ENCODE measurements at places on chromosomes 6 and 20.

DNA sequence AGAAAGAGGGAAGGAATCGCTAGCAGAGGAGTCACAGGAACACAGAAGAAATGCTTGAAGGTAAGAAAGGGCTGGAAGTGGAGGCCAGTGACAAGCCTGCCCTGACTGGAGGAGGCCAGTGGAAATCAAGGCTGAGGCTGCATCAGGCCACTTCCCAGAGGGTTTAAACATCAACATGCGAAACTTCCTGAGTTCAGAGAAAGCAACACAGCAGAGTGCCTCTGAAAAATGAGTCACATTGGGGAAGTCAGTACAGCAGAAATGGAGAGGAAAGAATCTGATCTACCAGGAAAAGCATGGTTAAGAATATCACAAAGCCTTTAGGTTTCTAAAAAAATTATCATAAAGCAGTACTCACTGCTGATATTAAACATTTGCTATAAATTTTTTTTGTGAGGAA is 23.3 kb downstream of the NAPB start:
- DNase-seq: no peak

DNA sequence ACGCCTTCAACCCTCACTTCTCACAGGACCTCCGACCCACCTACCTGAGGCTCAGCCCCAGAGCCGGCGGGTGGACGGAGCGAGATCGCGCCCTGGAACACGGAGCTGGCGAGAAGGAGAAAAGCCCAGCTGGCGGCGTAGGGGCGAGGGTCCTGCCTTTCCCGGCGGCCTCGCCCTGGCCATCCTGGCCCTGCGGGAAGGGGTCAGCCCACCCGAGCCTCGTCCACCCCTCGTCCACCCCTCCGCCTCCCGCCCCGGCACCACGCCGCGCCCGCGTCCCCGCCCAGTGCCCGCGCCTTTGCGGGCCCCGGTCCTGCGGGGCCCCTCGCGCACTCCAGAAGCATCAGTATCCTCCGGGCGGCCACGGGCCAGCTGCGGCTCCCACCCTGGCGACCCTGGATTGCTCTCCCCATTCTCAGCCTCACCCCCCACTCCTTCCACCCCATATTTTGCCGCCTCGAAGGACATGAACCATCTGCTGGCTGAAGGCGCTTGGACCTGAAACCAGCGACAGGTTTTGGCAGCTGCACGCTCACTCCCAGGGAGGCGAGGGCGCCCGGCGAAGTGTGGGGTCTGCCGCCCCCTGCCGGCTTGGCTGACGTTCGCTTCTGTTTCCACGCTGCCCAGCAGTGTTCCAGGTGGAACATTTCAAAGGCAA is 65.1 kb downstream of the PLG start:
- DNase-seq: no peak

- DNase-seq: no peak
Measured at GRCh38 chr6:23319582-23319981, 750.2 kb downstream of the HDGFL1 start.

DNA sequence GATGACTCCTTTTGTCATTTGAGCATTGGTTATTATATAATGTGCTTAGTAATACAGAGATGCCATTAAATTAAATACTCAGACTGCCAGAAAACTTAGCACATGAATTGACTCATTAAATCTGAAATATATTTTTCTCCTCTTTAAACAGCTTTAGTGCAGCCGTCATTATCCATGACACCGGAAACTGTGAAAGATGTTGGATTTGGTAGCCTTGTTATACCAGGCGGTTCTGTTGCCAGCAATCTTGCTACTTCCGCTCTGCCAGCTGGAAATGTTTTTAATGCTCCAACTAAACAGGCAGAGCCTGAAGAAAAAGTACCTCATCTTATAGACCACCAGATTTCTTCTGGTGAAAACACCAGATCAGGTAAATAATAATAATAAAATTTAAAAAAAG is 97.6 kb downstream of the SCAF8 start:
- DNase-seq: peak; percentile 28

- no peak for DNase-seq
Measured at GRCh38 chr6:29961966-29962365, 19.6 kb downstream of the HLA-A start.

DNA sequence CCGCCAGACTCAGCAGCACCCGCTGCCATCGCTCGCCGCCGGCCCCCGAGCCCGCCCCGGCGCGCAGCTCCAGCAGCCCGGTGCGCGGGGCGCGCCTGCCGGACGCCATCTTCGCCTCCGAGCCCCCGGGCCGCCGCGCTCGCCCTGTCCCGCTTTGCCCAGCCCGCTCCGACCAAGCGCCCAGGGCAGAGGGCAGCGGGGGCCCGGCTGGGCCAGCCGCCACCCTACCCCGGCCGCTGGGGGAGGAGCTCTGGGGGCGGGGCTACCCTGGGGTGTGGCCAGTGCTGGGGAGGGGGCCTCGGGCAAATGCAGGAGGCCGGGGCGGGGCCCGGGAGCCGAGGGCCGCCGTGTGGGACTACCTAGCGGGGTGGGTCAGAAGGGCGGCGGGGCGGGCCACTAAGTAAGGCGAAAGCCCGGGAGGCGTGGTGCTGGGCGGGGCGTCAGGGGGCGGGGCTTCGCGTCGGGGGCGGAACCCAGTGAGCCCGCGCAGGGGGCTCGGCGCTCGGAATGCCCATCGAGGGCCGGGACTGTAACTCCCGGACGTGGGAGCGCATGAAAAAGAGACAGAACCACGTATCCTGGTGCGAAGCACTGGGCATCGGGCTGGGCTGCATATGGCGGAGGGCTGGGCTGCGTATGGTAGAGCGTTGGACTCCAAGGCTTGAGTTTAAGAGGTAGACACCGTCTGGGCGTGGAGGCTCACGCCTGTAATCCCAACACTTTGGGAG is at the start of gene SNTA1:
Gene SNTA1, minus strand, starts transcription at position 252 of the 728 bp plus-strand sequence. Its CDS starts 143 bp downstream, at position 109.
- DNase-seq: peak; percentile 37

- DNase-seq: no peak
Measured at GRCh38 chr20:14716351-14716801, 379.0 kb upstream of the FLRT3 start.

DNA sequence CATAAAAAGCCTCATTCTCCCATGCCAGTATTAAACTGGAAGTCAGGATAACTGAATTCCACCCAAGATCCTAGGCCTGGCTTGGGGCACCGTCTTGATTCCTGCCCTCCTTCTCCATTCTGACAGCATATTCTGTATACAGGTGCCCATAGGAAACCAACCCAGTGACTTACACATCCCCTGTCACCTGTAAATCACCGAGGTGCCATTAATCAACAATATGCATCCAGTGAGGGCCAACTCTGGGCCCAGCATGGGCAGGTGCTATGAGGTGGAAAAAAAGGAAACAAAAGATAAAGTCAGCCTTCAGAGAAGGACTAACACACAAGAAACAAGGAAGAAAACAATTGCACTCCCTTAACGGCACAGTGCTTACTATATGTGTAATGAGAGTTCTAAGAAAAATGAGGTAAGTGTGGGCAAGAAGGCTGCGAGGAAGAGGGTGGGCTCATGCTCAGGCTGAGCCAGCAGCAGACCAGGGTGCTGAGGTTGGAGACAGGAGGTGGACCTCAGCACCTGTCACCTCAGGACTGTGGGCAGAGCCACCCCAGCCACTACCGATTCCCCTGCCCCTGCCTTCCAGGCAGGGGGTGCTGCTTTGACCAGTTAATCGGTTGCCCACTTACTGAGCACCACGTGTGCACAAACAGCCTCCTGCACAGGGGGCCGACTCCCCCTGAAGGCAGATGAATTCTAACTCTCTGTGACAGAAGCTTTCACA is 105.9 kb downstream of the TRERF1 start:
- DNase-seq: no peak

DNA sequence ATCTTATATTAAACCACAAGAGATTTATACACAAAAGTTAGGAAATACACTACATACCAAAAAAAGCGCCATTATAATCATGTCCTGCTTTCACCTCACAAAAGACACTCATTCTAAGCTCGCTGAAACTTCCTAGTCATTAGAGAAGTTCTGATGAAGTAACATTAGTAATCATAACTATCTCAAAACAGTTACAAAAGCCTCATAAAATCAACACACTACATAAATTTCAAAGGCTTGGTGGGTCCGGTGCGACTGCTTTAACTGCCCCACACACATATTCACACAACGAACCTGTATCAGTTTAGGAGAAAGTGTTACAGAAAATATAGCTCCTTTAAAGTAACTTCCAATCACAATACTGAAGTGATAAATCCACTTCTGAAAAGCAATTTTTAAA is 1.9 kb downstream of the PHIP start:
- no peak for DNase-seq

DNA sequence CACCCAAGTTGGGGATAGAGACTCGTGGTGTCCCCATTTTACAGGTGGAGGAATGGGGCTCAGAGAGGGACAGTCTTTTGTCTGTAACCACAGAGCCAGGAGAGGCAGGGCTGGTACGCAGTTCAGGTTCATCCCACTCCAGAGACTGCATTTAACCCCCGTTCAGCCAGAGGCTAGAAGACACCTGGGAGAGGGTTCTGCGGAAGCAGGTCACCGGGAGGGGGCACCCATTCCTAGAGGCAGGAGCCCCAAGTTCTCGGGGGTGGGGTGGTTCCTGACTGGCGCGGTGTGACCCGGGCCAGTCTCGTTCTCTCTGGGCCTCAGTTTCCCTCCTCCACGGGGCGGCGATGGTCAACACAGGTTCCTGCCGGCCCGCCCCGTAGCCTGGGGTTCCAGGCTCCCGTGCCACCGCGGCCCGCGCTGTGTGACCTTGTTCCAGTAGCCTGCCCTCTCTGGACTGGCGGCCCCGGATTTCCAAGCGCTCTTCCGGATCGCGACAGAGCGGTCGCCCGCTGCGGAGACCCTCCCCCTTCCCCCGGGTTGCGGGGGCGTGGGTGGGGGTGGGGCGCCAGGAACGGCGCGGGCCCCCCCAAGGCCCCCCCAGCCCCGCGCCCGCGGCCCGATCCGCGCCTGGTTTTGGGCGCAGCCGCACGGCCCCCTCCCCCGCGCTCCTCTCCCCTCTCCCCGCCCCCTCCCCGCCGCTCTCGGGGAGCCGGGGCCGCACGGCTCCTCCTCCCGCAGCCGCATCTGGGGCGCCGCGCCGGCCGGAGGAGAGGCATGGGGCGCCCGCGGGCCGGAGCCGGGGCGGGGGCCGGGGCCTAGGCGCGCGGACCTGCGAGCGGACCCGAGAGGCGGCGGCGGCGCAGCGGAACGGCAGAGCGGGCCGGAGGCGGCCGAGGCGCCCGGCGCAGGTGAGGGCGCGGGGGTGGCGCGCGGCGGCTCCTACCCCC is at the start of gene DLGAP4:
Gene DLGAP4, plus strand, starts transcription at position 738 of the 950 bp plus-strand sequence. CDS start 125,379 bp downstream, outside the sequence.
- no peak for DNase-seq

DNA sequence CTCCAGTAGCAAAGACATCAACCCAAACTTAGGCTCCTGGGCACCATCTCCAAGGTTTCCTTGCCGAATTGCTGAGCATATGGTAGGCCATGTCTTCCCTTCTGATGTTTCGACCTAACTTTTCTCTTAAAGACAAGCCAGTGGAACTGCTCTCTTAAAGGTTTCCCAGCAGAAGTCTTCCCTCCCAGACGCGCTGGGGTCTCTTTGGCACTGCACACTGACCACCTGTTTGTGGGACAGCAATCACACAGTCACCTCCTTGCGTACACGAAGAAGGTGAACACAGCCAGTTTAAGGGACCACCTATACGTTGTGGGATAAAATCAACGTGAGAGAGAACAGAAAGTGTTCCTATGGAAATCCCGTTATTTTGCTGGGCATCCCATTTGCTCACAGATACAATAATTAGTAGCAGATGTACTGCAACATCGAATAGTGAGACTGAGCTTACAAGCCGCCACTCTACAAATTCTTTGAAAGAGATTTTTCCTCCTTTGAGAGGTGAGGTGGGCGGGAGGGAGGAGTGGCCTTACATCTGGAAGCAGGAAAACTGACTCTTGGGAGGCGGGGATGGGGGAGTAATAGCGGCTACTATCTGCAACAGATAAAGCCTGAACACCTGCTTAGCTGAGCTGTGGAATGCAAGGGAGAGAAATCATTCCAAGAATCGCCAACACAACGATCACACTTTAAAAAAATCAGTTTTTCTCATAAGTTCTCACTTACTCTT is 9.9 kb downstream of the GRIK2 start:
- no peak for DNase-seq

DNA sequence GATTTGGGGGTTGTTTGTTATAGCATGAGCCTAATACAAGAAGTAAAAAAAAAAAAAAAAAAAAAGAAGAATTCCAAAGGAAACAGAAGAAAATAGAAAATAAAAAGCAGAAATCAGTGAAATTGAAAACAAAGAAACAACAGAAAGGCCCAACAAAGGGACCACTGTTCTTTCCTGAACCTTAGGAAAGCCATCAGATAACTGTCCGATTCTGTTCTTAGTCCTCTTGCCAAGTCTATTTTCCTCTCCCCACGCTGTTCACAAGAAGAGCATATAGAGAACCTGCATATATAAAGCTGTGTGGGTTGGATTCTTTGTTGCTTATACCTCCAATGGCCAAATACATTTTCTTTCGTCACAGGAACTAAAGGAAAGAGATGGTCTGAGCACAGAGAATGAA is 38.0 kb upstream of the IPCEF1 start:
- no peak for DNase-seq

- no peak for DNase-seq
Measured at GRCh38 chr6:166317261-166318212, 9.3 kb upstream of the PRR18 start.

DNA sequence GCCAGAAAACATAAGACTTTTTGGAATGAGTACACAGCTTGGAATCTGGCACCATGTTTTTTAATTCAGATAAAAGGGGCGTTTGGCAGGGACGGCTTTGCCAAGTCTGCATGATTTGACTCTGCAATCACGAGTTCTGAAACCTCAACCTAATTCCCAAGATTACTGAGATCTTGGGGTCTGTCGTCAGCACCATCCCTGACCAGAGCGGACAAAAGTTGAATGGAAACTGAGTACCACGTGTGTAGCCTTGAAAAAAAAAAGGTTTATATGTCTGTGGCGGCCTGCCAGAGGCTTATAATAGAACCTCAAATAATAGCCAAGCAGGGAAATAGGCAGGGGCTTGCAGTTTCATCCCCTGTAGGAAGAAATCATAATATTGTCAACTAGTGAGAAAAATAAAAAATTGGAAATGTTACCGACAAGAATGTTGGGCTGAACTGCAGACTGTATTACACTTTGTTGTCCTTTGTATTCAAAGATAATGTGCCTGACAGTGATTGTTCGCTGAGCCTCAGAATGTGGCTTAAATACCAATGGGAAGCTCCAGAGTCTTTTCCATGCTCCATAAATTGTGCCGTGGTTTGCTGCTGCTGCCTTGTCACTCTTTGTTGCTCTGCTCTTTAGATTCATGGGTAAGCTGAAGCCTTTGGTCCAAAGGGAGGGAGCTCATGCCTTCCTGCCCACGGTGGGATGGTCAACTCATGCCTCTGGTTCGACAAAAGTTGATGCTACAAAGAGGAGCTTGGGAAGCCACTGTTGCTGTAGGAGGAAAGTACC is 118.8 kb upstream of the ARID1B start:
- peak; percentile 34 for DNase-seq

- no peak for DNase-seq
Measured at GRCh38 chr6:147716434-147716833, 207.9 kb downstream of the SAMD5 start.

GRCh38 chr6:107132330-107132954 is 17.1 kb upstream of the BEND3 start:
- no peak for DNase-seq

DNA sequence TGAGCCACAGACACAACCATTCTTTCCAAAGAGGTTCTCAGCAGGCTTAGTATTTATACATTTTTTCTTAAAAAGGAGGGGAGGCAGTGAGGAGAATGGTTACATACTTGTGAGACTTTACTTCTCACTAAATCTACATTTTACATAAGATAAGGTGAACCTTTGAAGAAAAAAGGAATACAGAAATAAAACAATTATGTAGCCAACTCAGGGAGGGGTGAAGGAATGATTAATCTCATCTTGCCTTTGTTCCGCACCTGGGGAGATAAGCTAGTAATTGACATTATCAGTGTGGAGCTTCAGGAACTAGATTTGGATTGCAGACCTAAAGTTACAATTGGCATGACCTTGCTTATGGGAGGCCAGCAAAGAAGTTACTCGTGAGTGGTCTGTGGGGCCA is 221.8 kb upstream of the GGTLC1 start:
- DNase-seq: no peak
